ENCODE measurements at places on chromosomes 4 and X.

DNA sequence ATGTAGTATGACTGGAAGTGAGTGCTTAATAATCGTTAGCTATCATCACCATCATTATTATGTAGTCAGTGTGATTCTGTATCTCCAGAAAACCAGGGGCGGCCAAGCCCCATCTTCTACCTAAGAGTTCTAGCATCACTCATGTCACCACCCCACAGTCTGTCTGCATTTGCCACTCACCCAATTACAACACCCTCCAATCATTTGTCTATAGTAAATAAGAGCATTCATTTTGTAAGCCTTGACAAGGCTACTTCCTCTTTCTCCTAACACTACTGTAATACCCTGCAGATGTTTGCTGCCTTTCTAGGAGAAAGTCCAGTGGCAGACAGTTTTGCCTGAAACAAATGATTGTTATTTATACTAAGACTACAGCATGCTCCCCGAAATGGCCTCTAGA lies 15.8 kb upstream of the IL21 start:
- no peak for DNase-seq

- peak; percentile 58 for DNase-seq
Measured at GRCh38 chr4:139603576-139604410, 47.8 kb upstream of the SETD7 start.

GRCh38 chr4:121138039-121138825 lies 25.9 kb downstream of the TNIP3 start:
- peak; percentile 48 for DNase-seq

DNA sequence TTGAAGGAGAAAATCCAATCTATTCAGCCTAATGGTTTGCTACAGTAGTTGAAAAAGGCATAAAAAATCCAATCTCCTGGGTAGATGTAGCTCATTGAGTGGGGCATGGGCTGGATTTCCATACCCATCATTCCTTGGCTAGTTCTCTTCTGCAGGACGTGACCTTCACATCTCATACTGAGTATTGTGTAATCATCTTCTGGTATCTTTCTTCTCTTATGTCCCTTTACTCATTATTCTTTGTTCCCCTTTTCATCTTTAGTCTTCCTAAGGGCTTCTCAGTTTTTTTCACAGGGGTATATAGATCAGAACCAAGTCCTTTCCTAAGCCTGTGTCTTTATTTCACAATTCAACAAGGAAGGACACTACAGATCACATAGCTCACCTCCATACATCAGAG lies 727.6 kb upstream of the MAGEB2 start:
- DNase-seq: no peak

DNA sequence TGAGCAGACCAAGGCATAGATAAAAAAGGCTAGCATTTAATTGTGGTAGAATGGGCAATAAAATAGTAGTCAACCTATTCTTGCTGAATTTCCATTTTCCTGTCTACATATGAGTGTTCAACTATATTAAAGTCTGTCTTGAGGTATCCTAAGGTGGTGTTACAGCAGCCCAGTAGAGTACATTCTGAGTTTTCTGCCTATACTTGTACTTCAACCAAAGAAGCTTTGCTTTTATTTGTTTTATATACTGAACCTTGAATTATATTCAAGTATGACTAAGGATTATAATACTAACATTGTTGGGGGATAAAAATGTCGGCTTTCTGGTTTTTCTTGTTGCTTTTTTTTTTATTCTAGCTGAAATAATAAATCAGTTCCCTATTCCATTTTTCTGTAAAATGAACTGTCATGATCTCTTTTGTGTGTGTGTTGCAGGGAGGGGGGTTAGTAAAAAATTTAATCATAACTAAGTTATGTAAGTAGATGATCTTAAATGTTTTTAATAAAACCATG lies 106.7 kb downstream of the PDLIM5 start:
- no peak for DNase-seq

GRCh38 chrX:51852096-51852495 lies 41.3 kb upstream of the MAGED1 start:
- DNase-seq: no peak

DNA sequence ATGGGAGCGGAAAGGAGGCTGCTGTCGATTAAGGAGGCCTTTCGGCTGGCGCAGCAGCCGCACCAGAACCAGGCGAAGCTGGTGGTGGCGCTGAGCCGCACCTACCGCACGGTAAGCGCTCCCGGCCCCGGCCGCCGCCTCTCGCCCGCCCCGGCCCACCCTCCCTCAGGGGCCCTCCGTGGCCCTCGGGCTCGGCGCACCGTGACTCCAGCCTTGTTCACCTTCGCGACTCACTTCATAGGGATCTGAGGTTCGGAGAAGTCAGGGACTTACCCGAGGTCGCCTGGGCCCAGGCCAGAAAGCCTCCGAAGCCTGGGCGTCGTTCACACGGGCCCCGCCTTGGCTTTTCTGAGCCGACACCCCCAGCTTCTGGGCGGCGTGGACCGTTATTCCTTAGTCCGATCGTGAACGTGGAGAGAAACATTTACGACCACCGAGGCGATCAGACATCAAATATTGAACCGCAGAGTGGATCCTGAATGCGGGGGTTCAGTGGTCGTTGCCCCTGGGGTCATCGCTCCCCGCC lies 362 bp downstream of the NCAPG start:
- peak; percentile 30 for DNase-seq

- DNase-seq: no peak
Measured at GRCh38 chr4:101348367-101348827, 1.1 kb upstream of the PPP3CA start.

- DNase-seq: no peak
Measured at GRCh38 chr4:16665942-16666551, 232.4 kb downstream of the LDB2 start.

GRCh38 chr4:144820011-144820727 lies 174.2 kb downstream of the HHIP start:
- DNase-seq: no peak

DNA sequence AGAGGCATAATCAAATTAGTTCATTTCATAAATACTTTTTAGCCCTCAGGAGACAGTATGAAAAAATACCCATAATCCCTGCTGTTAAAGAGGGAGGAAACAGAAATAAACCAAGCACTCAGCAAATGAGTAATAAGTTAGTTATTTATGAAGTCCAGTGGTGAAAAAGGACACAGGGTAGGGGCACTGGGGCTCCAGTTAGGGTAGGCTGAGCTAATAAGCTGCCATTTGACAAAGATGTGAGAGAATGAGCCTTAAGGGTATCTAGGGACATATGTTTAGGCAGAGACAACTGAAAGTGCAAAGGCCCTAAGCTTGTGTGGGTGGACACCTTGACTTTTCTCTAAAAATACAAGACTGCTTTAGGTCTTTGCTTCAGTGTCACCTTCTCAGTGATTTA lies 94.4 kb downstream of the IL15 start:
- DNase-seq: no peak

GRCh38 chrX:110955706-110956105 lies 140.3 kb upstream of the PAK3 start:
- no peak for DNase-seq

DNA sequence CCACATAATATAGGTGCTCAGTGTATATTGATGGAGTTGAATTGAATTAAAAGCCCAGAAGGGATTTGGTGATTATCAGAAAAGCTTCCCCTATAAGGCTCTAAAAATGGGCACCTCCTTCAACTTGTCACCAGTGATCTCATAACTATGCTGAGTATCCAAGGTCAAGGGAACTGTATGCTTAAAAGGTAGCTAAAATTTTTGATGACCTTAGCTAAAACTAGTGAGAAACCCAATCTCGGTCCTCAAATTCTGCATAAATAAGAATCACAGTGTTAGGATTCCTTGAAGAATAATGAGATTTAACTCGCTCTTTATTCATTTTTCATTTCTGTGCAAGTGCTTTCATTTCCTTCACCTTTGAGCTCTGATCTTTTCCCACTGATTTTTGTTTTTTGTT lies 87.7 kb upstream of the AP1S2 start:
- DNase-seq: no peak

GRCh38 chr4:113614414-113614813 lies 147.1 kb downstream of the CAMK2D start:
- no peak for DNase-seq

GRCh38 chrX:72121383-72121782 lies 10.3 kb downstream of the RTL5 start:
- DNase-seq: peak; percentile 42

DNA sequence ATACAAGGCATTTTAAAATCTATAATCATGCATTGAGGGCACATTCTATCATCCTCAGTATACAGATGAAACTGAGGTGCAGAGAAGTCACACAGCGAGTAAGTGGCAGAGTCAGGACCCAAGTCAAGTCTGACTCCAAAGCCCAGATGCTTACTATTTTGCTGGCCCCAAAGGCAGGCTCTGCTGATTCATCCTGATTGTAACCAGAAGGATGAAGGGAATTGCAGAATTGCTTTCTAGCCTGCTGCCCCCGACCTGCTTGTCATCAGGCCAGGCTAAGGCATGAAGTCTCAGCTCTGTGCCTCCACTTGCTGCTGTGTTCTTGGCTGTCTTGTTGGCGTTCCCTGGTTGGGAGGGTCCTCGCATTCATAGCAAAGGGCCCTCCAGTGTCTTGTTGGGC lies 62.7 kb downstream of the SLC9A6 start:
- no peak for DNase-seq

- no peak for DNase-seq
Measured at GRCh38 chrX:153869473-153870287, 16.3 kb downstream of the L1CAM start.

DNA sequence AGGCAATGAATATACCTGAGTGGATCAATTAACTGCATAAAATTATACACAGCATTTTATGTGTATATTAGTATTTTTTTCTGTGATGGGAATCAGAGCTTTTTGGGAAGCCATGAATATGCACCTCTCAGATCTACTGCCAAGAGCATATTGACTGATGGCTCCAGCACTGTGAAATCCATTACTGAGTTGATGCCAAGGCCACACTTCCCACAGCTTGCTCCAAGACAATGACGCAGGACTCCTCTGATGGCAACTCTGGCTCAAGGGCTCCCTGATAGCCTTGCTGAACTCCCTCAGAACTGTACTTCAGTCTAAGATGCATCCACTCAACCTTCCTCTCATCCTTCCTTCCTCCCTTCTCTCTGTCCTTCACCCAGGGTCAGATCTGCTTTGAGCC lies 82.7 kb downstream of the OTC start:
- DNase-seq: no peak

DNA sequence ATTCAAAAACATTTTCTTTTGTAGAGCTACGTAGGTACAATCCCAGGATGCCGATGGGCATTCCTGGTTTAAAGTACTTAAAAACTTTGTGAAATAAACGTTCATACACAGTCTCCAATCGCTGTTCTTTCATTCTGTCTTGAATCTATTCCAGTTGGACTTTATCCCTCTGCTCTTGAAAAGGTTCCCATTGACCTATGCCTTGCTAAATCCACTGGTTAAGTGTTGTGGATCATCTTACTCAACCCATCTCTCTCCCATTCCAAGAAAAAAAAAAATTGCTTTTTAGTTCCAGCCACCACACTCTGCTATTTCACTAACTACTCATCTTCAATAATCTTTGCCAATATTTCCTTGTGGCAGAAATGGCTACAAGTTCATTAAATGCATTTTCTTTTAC lies 542.3 kb upstream of the GRIA3 start:
- no peak for DNase-seq

DNA sequence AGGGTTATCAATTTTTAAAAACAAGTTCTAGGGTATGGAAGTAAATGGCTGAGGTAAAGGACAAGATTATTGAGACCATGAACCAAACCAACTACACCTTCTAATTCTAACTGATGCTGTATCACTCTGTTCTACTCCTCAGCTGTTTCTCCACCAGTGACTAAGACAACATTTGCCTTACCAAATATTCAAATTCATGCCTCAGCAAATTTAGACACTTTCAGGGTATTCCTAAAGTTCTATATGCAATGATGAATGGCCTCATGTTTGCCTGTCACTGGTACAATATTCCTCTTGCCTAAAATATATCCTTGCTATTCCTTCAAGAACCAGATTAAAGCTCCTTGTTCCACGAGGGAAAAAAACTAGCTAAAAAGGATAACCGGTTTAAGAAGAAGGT lies 5.0 kb downstream of the RPL9 start:
- DNase-seq: no peak

DNA sequence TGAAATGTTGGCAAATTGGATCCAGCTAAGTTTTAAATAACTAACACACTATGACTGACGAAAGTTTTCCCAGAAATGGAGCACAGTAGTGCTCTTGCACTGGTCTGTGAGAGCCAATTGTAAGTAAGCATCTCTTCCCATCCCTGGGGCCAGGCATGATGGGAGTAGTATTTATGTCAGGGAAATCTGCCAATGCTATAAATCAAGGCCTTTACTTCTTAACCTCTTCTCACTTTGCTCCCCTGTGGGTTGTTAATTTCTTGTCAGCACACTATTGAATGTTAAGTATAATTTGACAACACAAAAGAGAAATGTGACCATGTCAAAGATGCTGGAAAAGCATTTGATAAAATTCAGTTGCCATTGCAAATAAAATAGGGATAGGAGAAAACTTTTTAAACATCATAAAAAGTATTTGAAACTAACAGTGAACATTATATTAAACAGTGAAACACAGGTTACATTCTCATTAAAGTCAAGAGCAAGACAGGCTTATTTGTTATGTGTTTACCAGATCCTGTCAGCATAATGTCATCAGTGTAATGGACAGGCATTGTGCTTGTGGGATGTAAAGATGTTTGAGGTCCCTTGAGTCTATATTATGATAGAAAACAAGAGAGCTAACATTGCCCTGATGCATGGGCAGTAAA lies 5.0 kb downstream of the F8A1 start:
- DNase-seq: no peak

DNA sequence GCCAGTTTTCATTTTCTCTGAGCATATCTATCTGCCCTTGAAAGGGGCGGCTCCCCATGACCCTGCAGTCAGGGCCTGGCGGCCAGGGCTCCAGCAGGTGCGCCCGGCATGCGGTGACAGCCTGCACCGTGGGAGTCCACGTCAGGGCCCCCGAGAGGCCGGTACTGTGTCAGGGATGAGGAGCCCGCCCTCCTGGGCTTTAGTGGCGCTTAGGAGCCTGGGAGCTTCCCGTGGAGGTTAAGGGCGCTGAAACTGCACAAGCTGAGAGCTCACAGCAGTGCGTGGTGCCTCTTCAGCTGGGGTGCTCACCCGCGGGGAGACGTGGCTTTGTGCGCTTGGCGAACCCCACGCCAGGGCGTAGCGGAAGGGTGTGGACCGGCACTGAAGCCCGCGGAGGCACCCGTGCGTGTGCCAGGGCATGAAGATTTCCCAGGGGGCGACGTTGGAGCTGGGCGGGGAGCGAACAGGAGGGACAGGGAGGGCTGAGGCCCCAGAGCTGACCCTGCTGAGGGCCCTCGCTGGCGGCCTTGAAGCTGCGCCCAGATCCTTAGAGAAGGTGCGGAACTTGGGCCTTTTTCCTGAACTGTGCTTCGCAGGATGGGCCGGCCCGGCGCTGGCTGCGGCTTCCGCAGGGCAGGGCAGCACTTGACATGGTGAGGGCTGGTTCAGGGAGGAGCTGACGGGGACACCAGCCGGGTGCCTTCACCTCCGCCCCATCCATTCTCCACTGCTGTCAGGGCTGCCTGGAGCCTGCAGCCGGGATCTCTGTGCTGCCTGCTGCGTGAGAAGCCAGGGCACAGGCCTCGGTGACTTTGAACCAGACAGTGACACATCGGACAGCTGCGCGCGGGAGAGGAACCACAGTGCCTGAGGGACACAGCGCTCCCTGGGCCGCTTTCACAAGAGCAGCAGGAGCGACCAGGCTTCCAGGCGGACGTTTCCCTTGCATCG lies 32.9 kb downstream of the HTT-AS start:
- DNase-seq: peak; percentile 30

GRCh38 chr4:52376132-52376704 lies 282.9 kb downstream of the USP46 start:
- DNase-seq: peak; percentile 31
